Esophagus squamous epithelium (tissue), 5 donors: ENCODE measurements at places on chromosomes 4 and X.

DNA sequence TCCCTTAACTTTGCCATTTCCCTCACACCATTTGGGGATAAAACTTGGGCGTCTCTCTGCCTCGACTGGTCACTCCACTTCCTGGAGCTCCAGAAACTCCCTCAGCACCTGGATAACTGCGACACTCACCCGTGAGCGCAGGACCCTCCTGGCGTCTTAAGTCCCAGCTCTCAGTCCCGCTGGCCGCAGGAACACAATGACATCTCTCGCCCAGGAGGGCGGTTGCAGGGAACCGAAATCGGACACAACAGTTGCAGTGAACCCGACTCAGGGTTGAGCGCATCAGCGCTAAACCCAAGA is 370.9 kb upstream of the SMIM31 start:
- DNase-seq = no peak

DNA sequence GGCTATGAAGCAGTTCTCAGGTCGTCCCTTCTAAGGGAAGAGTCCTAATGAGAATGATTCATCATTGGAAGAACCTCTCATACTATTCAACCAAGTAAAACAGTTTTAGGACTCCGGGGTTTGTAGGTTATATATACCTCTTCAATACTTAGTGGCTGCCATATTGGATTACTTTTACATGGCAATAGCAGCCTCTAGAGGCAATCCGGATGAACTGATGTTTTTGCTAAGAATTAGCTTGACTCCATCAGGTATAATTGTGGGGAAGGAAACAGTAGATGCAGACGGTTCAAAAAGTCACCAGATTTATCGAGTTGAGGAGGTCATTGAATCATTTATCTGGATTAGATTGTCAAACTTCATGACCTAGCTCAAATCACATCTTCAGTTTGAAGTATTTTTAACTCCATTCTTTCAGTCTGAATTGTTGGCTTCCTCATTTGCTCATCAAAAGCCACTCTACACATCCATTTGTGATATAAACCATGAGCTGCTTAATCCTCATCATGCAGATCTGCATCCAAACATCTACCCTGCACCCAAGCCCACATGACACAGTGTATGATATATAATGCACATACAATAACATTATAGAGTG is 28.4 kb downstream of the GUCY1B1 start:
- no peak for DNase-seq

DNA sequence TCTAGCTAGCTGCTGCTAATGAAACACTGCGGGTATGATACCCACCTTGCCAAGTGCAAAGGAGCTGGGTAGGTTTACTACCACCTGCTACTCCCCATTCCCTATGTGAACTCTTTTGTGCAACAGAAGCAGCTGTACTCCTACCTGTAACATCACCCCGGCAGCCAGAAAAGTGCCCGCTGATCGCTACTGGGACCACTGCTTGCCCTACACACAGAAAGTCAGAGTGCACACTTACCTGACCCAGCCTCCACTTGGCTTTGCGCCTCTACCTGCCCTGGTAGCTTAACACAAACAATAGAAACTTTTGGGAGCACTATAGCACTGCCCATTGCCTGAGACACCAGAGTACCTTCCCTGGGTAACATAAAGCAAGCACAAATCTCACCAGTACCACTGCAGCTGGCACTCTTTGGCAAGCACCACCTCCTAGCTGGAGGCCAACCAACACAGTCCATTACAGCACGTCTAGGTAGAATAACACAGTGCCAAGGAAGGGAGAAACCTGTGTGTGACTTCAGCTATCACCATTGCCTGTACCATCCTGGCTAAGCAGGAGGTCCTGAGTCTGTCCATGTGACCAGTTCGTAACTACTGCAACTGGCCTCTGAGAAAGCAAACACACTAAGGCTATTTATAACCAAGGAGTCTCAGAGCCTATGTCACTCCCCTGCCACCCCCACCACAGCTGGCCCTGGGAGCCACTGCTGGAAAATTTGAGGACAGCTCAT is 80.1 kb downstream of the CENPC start:
- DNase-seq = no peak

- no peak for DNase-seq
Observed at GRCh38 chr4:175051974-175052373, 133.8 kb downstream of the ADAM29 start.

- no peak for DNase-seq
Observed at GRCh38 chr4:139576219-139576618, 20.2 kb upstream of the SETD7 start.

DNA sequence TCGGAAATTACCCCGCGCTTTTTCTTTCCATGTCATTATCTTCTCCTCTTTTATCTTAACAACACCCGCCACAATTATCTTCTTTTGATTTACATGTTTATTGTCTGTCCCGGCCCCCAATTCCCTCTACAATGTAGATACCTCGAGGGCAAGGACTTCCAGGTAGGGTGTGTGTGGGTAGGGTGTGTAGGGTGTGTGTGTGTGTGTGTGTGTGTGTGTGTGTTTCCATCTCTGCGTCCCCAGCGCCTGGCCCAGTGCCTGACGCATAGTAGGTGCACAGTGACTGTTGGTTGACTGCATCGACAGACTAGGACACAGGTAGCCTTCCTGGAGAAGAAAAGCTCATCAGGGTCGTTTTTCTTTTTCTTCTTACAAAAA is 103.1 kb downstream of the UCHL1 start:
- DNase-seq = no peak
